ENCODE measurements at places on chromosomes 4 and X.

- DNase-seq = peak; percentile 27
Observed at GRCh38 chr4:9762823-9763475, 18.5 kb upstream of the DRD5 start.

DNA sequence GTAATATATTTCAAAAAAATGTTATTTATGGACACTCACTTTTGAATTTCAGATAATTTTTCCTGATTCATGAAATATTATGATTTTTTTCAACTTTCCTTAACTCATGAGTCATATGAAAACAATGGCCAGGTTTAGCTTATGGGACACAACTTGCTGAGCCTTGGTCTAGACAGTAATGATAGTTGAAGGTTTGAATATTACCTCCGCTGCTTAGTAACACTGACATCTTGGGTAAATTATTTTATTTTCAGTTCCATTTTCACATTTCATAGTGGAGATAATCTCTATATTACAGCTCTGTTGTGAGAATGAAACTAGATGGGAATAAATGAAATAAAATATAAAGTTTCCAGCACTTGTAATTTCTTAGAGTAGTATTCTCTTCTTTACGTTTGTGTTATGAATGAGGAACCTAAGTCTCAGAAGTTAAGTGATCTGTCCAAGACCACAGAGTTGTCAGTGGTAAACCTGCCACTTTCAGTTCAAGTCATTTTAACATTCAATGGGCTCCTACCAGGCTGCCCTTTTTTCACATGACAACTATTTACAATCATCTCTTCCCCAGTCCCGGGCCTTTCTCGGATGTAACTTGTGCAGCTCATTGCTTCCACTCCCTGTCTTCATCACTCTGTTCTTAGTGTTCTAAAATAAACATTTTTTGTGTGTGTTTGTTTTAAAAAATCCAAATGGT lies 46.8 kb upstream of the GC start:
- no peak for DNase-seq

GRCh38 chr4:76687746-76688448 lies 210.0 kb downstream of the SOWAHB start:
- DNase-seq = no peak

GRCh38 chr4:158763462-158763861 lies 5.4 kb upstream of the FNIP2 start:
- no peak for DNase-seq

- DNase-seq = no peak
Observed at GRCh38 chrX:109839694-109840567, 106.9 kb upstream of the ACSL4 start.

DNA sequence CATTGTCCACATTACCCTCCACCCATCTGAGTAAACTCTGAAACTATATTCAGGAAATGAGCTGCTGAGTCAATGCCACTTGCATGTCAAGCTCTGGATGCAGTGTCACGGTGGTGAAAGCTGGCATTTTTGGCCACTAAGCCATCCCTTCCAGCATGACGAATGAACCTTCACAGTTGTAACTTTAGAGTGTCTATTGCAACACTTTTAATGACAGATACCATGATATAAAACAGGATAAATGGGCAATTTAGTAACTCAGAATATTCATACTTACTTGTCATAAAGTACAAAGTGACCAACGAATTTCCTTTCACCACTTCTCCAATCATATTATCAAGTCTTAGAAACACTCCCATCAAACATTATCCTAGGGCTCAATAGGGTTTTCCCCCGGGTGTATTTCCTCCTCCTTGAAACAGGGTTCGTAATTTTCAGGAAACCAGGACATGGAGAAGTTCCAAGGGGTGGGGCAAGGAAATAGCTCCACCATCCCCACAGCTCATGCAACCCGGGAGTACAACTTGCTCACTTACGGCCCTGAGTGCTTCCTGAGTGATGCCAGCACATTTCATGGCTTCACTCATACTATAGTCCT lies 73.1 kb downstream of the MTHFD2L start:
- peak; percentile 81 for DNase-seq

- DNase-seq = peak; percentile 18
Observed at GRCh38 chr4:54971474-54971950, 153.9 kb downstream of the KDR start.

- DNase-seq = no peak
Observed at GRCh38 chr4:10582059-10582686, 102.4 kb downstream of the CLNK start.

DNA sequence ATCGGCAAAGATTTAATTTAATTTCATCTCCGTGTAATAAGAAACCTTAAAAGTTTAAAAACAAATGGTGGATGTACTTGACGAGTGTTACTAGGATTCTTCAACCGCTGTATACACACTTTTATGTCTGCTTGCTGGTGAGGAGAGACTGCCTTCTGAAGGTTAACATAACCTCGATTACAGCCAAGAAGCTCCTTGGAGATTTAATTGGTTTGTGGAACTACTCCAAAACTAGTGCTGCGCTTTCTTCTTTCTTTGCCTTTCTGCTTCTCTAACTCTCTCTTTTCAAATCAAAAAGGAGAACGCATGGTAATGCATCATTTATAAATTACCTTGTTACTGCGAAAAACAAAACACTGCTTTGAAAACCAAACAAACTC lies 109.0 kb downstream of the ANTXR2 start:
- no peak for DNase-seq

DNA sequence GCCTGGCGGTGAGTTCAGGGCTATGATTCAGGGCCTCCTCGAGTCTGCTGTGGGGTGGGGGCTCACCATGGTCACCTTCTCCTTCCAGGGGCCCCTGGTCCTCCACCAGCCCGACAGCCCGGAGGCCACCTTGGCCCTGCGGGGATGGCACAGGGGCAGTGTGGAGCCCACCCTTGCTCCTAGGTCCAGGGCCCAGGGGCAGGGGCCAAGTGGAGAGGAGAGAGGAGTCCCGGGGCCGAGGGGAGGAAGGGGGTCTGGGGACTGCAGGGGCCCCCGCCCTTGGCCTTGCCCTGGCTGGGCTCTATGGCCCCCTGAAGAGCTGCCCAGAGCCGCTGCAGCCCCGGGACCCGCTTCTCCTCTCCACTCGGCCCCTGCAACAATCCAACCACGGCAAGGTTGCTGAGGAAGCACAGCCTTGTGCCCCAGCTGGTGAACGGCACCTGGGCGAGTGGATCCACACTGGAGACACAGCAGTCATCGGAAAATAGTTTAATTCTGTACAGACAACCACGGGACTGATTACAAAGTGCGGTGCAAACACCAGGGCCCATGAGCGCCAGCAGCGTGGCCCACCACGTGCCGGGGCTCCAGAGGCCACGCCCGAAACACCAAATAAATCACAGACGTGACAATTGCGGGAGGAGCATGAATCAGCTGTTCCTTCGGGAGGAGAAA lies 23.0 kb upstream of the CPLX1 start:
- no peak for DNase-seq

- DNase-seq = no peak
Observed at GRCh38 chrX:68431836-68432235, 1.5 kb downstream of the OPHN1 start.

DNA sequence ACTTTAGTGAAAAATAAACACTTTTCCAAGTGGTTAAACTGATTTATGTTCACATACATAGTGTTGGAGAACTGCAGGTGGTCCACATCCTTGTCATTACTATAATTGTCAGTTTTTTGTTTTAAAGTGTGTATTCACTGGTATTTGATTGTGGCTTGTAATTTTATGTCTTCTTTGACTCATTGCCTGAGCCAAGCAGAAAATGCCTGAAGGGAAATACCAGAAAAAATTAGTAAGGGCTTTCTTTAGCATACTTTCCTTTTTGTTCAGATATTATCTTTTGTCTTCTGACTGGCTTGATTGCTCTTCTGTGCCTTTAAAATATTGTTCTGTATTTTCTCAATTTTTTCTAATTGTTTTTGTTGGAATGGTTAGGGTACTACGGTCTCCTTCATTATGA lies 981.3 kb downstream of the C4orf33 start:
- DNase-seq = peak; percentile 17

DNA sequence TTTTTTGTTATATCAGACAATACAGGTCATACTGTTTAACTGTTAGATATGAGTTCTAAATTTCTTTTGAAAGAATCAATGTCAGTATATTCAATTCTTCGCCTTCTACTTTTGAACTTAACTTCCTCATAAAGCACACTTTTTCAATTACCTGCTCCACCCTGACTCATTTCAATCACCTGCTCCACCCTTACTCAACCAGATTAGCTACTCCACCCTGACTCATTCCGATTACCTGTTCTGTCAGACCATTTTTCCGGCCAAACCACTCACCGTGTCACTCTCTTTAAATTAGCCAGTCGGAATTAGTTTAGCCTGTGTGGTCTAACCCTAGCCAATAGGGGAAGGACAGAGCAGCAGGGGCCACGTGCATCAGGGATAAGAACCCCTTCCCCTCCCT lies 751.8 kb upstream of the POU3F4 start:
- DNase-seq = no peak

DNA sequence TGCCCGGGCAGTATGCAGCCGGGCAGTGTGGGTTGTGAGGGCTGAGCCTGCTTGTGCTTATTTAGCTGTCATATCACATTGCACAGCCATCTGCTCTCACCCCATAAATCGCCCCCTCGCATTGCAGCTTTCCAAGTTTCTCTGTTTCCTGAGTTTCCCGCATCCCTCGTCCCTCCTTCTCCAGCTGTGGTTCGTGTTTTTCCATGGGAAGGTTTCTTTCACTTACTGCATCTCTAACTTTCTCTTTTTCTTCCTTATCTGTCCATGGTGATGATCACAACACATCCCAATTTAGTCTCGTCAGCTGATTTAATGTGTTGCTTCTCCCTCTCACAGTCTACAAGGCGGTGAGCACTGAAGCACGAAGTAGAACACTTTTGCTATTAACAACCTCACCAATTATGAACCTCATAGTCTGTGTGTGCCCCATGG lies 118.1 kb downstream of the ENPP6 start:
- no peak for DNase-seq

- no peak for DNase-seq
Observed at GRCh38 chr4:81250430-81250829, 35.4 kb upstream of the PRKG2 start.

GRCh38 chr4:48680848-48681568 lies 99.1 kb downstream of the FRYL start:
- no peak for DNase-seq

GRCh38 chr4:171644430-171645057 lies 168.7 kb upstream of the GALNTL6 start:
- no peak for DNase-seq

DNA sequence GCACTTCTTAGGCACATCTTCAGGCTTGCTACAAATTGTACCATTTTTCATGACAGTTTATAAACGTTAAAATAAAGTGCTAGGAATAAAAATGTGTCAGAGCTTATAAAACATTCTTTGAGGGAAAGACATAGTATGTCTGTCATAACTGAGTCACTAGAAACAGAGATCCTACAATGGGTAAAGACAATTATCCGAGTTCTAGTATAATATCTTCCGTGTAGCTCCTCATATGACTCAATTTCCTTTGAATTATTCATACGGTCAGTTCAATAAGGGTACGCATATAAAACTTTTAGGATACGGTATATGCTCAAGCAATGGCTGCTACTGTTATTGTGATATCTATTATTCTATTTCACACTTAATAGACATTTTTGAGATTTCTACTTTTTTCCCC lies 349.1 kb downstream of the PCDH10 start:
- DNase-seq = no peak

GRCh38 chrX:106902684-106903083 lies 457 bp downstream of the RIPPLY1 start:
- DNase-seq = no peak

GRCh38 chrX:71514367-71515037 lies 18.4 kb upstream of the OGT start:
- no peak for DNase-seq

DNA sequence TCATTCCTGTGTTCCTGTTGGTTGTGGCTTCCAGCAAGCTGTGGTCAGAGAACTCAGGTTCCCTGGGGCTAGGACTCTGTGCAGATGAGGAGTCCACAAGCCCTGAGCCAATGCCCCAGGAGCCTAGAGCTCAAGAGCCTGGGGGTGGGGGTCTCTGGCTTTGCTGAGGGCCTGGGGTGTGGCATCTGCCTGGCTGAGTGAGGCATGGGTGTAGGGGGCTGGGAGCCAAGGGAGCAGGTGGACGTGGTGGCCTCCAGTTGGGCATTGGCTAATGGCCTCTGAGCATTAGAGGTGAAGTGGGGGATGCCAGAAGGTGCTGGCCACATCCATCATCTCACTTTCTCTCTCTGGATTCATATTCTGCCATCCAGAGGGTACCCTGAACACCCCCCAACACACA lies 5.3 kb upstream of the MAMLD1 start:
- DNase-seq = no peak

- no peak for DNase-seq
Observed at GRCh38 chrX:134682081-134682480, 23.8 kb upstream of the PLAC1 start.

GRCh38 chr4:99467887-99468286 lies 32.7 kb upstream of the ADH7 start:
- no peak for DNase-seq

DNA sequence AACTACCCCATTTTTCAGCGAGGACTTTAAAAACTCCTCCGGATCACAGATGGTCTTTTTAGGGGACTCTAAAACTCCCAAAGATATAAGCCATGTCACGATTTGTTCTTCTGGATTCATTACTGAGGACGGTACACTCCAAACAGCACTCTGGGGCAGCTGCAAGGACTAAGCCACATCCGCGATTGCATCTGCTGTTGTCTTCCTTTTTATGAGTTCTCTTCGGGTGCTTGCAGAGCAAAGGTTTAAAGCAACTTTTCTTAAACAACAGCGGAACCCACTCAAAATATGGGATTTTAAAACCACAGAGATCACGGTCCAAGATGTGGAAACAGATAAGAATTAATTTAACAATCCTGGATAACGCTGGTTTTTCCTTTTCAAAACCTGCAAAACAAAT lies at the start of gene ARHGEF6:
ARHGEF6 (minus strand) TSS at position 170 of the 400 bp plus-strand sequence; CDS start at position 120, 50 bp downstream.
- DNase-seq = no peak

GRCh38 chr4:95027905-95028618 lies 270.3 kb downstream of the BMPR1B start:
- DNase-seq = no peak

DNA sequence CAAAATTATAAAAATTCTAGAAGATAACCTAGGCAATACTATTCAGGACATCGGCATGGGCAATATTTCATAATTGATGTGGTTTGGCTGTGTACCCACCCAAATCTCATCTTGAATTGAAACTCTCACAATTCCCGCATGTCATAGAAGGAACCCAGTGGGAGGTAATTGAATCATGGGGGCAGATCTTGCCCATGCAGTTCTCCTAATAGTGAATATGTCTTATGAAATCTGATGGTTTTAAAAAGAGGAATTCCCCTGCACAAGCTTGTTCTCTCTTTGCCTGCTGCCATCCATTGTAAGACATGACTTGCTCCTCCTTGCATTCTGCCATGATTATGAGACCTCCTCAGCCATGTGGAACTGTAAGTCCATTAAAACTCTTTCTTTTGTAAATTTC lies 77.7 kb downstream of the DDX60 start:
- no peak for DNase-seq

DNA sequence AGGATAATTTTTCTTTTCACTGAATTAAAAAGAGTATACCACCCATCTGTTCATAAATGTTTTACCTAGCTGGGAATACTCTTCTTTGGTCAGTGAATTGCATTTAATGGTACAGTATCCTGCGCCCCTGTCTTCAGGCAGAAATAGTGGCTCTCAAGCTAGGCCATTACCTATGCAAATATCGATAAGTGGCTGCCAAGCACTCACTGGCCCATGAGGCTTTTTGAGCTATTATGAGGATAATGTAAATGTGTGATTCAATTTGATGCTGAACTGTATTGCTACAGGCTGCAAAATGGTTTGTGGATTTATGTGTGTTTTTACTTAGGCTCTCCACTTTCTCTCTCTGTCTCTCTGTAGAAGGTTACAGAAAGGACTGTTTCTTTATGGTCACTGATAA lies 30.1 kb upstream of the MTMR1 start:
- no peak for DNase-seq

All from GM04504 (cell line).